Mucosa of gallbladder (tissue), 1 donor: ENCODE measurements at places on chromosomes 3 and 15. TPM values are rescaled to one million over a fixed set of nuclear protein-coding genes. Genes with fewer than 3 reads are reported as not detected.

Gene ADAMTS9
- 8.2 TPM for total RNA-seq

Gene ALCAM
- 43.9 TPM for total RNA-seq

Gene MESP2
- total RNA-seq = 0.75 TPM

Gene CHP1
- total RNA-seq = 290 TPM

Gene AGBL1
- total RNA-seq = not detected

- no peak for DNase-seq
Measured at GRCh38 chr15:25403771-25404170, 35.1 kb downstream of the UBE3A start.

GRCh38 chr3:72628065-72628464 lies 220.2 kb downstream of the SHQ1 start:
- DNase-seq = peak; percentile 38

GRCh38 chr15:87557881-87558280 lies 698.7 kb downstream of the NTRK3 start:
- DNase-seq = no peak

GRCh38 chr15:80476036-80476435 lies 71.9 kb downstream of the ARNT2 start:
- no peak for DNase-seq

- DNase-seq = no peak
Measured at GRCh38 chr3:13300546-13301285, 119.4 kb downstream of the NUP210 start.

GRCh38 chr3:108311797-108312196 lies 15.4 kb downstream of the HHLA2 start:
- no peak for DNase-seq

GRCh38 chr3:50947419-50947818 lies 272.7 kb downstream of the DOCK3 start:
- DNase-seq = no peak

DNA sequence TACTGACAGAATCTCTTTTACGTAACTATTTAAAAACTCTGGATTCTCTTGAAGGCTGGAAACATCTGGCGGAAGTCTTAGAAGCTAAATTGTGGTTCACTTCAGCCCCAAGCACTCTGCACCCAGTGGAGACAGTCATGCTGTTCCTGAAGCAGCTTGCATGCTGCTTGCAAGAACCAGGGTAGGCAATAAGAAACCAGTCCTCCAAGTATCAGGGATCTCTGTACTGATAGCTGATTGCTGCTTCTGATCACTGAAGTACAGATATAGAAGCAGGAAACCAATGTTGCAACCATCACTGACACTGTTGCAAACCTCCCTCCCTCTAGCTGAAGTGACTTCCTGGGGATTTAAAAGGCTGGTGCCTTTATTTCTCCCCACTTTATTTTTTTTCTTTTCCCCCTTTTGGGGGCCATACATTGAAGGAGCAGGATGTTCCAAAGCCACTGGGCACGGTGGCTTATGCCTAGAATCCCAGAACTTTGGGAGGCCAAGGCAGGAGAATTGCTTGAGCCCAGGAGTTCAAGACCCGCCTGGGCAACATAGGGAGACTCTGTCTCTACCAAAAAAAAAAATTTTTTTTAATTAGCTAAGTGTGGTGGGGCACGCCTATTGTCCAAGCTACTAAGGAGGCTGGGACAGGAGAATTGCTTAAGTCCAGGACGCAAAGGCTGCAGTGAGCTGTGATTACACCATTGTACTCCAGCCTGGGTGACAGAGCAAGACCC lies 15.3 kb downstream of the SPCS1 start:
- DNase-seq = no peak

DNA sequence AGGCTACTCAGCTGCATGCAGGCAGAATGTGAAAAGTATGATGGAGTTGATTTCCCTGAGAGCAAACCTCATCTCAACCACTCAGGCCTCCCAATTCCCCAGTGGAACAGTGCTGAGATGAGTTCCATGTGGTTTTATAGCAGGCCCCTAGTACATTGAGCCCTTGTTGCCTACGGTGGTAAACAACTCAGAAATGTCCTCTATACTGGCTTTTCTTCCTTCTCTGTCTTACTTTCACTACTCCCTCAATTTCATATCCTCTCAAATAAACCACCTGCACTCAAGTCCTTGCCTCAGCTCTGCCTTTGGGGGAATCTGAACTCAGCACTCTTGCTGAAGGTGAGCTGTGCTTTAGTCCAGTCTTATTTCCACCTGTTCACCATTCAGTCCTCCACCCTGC lies 399.9 kb downstream of the PDCD6IP start:
- no peak for DNase-seq

- no peak for DNase-seq
Measured at GRCh38 chr3:171227828-171228227, 201.3 kb upstream of the SLC2A2 start.

GRCh38 chr15:76345880-76346668 lies 9.5 kb downstream of the ISL2 start:
- DNase-seq = no peak

DNA sequence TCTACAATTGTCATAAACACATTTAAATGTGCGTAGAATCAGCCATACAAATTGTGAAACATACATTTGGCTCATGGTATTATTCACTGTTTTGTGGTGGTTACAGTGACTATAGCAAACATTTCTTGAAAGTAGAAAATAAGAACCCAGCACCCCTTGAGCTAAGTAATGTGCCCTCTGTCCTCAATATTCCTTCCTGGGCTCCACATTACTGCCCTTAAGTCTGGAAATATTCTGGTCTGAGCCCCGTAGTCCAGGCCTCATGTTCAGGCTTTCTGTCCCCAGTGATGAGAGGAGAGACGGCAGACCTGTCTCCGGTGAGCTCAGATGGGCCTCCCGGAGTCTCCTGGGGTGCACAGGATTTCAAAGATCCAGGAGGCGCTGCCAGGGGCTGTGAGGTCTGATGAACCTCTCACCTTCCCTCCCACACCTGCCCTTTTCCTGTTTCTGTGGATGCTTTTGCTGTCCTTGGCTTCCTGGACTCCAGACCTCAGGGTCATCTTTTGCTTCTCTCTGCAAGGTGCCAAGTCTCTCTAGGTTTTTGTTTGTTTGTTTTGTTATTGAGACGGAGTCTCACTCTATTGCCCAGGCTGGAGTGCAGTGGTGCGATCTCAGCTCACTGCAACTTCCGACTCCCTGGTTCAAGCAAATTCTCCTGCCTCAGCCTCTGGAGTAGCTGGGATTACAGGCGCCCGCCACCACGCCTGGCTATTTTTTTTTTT lies 8.8 kb upstream of the MUC20 start:
- DNase-seq = no peak
